ENCODE measurements at places on chromosomes 6 and 20. TPM values are rescaled to one million over a fixed set of nuclear protein-coding genes. Genes with fewer than 3 reads are reported as not detected.

Gene KATNA1
- 12.9 TPM for total RNA-seq

- no peak for DNase-seq
These were observed 155.0 kb downstream of the CDH26 start for GRCh38 chr20:60113024-60113724.

- no peak for DNase-seq
These were observed 12.3 kb downstream of the DCBLD1 start for GRCh38 chr6:117494694-117495318.

- no peak for DNase-seq
These were observed 51.8 kb downstream of the GINS1 start for GRCh38 chr20:25459111-25459830.

DNA sequence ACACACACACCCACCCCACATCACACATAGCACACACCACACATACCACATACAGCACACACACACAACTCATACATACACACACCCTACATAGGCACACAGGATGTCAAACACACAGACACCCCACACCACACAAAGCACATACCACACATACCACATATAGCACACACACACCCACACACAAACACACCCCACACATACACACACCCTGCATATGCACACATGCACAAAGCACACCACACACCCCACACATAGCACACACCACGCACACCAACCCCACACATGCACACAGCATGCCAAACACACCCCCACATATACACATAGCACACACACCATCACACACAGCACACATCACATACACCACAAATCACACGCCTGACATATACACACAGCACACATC, 79.1 kb downstream of the RAMACL start:
- DNase-seq: no peak

Gene NHLRC1
- 8.1 TPM for total RNA-seq

DNA sequence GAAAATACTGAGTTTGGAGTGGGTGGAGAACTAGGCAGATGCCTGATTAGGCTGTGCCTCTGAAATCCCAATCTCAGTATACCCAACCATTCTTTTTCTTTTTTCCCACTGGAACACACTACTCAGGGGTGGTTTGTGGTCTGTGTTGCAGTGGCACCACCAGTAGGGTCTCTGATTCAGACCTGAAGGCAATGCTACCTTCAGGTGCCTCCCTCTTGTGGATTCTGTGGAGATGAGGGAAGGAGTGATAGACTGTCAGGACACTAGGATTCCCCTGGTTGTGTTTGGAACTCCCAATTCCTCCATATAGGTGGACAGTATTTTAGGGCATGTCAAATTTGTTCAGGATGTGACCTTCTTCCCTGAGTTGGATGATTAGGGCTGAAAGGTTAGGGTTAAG, 47.4 kb upstream of the SYNCRIP start:
- no peak for DNase-seq

DNA sequence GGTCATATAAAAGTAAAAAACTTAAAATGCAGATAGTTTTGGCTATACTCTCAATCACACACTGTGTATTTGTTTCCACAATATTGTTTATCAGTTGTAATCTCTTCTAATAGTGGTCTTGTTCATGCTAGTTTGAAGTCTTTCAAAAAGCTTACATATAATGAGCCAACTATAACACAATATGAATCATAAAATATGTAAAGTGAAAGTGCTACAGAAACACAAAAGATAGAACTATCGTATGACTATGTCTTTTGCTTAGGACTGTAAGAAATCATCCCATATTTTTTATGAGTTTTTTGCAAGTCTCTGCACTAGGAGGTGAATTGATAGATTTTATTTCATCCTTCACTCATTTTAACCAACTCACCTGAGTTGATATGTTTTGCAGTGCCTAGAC, 136.0 kb downstream of the MMUT start:
- no peak for DNase-seq

Gene RIPOR3
- total RNA-seq: 32.6 TPM

GRCh38 chr20:34907616-34908469, 31.4 kb downstream of the ACSS2 start:
- peak; percentile 41 for DNase-seq

DNA sequence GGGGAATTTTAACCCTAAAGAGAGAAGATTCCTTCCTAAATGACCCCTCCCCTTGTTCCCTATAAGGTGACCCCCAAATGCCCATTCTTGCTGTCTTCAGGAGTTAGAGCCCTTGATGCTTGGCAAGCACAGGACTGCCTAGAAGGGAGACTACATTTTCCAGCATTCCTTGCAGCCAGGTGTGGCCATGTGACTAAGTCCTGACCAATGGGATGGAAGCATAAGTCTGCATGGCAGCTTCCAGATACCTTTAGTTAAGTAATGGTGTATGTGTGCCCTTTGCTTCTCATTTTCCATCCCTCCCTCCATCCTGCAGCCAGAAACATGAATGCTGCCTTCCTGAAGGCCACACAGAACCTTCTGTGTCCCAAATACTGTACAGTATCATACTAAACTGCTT, 5.5 kb downstream of the BFSP1 start:
- DNase-seq: peak; percentile 15

DNA sequence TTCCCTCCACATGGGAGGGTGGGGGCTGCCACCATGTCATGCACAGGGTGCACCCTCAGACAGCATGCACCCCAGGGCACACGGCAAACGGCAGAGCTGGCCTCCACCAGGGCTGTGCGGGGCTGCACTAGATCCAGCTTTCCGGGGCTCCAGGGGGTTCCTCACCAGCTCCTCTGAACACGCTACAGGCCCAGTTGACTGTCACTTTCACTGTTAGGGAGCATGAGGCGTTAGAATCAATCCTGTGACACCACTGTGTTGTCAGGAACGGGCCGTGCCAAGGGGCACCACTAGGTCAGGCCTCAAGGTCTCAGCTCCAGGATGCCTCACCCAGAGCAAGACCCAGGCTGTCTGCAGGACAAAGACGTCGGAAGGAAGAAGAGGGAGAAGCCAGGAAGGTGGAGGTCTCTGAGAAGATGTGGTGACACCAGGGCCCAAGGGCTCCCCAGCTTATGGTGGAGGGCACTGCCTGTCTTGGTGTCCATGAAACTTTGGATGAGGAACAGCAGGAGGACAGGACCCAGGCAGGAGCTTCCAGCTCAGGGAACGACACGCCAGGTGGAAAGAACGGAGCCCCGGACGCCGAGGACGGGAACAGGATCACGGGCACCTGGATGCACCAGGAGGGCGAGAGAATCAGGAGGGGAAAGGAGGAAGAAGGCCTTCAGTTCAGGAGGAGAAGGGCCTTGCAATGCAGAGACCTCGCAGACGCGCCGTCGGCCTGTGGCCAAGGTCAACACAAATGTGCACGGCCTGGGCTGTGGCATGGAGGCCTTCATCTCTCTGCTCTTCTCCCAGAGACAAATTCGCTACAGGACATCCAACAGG, 49.5 kb downstream of the YTHDF1 start:
- no peak for DNase-seq

GRCh38 chr6:134683783-134684422, 266.0 kb downstream of the ALDH8A1 start:
- DNase-seq: no peak

GRCh38 chr6:75024828-75025227, 181.0 kb downstream of the COL12A1 start:
- no peak for DNase-seq
